Stimulated activated CD4-positive, alpha-beta T cell treated with anti-CD3 and anti-CD28 coated beads, TNF-alpha, amount 100 ng/mL, for 1 hour (primary cell): ENCODE measurements at places on chromosomes 13 and 19.

DNA sequence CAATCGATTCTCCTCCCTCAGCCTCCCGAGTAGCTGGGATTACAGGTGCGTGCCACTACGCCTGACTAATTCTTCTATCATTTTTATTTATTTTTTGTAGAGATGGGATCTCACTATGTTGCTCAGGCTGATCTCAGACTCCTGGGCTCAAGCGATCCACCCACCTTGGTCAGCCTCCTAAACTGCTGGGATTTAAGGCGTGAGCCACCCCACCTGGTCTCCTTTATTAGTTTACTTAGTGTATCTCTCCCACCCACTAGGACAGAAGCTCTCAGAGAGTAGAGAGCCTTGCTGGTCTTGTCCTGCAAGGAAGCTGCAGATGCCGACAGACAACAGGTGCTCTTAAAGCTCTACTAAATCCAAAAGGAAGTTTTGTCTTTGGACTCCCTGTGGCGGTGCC, 2.5 kb upstream of the LRRC8E start:
- no peak for DNase-seq

DNA sequence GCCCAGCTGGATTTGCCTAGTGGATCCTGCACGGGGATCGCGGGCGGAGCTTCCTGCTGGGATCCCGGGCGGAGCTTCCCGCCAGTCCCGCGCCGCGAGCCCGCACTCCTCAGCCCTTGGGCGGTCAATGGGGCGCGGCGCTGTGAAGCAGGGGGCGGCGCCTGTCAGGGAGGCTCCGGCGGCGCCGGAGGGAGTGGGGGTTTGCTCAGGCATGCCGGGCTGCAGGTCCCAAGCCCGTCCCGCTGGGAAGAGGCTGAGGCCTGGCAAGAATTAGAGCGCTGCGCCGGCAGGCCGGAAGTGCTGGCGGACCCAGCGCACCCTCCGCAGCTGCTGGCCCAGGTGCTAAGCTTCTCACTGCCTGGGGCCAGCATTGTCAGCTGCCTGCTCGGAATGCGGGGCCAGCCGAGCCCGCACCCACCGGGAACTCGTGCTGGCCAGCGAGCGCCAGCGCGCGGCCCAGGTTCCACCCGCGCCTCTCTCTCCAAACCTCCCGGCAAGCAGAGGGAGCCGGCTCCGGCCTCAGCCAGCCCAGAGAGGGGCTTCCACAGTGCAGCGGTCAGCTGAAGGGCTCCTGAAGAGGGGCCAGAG, 119.6 kb downstream of the PRR20E start:
- no peak for DNase-seq

DNA sequence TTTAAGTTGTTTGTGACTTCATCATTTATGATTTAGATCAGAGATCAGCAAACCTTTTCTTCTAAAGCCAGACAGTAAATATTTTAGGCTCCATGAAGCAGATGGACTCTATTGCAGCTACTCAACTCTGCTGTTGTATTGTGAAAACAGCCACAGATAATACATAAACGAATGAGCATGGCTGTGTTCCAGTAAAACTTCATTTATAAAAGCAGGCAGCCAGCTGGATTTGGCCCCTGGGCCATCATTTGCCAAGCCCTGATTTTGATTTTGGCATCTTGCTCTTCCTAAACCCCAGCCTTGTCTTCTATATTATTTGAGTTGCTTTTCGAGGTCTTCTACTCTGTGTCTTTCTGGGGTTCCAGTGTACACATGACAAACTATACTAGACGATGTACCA, 41.3 kb downstream of the RNASEH2B start:
- DNase-seq, result no peak

DNA sequence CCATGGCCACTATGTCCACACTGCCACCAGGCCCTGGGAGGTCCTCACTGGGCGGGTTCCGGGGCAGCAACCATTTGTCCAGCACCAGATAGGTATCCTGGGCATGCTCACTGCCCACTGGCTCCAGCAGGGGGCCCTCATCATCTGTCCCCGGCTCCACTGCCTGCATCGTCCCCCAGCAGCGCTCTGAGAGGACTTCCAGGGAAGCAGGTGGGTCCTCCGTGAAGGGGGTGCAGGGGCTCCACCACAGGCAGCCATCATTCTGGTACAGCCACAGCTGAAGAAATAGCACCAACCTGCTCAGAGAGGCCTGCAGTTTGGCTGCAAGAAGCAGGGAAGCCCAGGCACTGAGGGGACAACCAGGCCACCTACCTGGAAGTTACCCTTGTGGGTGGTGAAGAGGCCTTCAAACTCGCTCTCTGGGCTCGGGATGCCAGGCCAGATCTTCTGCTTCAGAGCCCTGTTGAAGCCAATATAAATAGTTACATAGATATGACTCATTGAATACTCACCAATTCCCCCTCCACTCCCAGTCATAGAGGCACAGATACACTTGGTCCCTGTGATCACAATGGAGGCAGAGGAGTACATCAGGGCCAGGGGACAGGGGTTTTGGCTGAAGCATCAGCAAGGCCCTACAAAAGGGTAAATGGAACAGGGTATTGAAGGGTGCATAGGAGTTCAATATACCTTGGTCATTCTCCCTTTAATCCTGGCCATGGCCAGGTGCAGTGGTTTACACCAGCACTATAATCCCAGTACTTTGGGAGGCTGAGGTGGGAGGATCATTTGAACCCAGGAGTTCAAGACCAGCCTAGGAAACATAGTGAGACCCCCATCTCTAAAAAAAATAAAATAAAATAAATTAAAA, 4.1 kb downstream of the SWSAP1 start:
- DNase-seq, result no peak

GRCh38 chr19:17156947-17157302, 58.2 kb upstream of the USE1 start:
- no peak for DNase-seq

DNA sequence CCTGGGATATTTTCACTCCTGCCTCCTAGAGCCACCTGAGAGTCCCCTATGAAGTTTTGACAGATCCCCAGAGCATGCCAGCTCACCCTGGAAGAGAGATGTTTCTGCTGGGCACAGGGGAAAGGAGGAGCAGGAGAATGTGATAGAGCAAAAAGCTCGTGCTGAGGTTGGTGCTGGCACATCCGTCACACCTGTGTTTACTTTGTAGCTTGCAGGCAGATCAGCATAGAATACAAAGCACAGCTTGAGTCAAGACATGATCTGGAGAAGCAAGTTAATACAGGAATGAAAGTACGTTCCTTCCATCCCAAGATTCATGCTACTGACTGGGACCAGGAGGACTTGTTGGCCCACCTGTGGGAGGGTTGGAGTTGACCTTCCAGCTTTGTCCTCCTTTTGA, 46.1 kb downstream of the HSPH1 start:
- no peak for DNase-seq

DNA sequence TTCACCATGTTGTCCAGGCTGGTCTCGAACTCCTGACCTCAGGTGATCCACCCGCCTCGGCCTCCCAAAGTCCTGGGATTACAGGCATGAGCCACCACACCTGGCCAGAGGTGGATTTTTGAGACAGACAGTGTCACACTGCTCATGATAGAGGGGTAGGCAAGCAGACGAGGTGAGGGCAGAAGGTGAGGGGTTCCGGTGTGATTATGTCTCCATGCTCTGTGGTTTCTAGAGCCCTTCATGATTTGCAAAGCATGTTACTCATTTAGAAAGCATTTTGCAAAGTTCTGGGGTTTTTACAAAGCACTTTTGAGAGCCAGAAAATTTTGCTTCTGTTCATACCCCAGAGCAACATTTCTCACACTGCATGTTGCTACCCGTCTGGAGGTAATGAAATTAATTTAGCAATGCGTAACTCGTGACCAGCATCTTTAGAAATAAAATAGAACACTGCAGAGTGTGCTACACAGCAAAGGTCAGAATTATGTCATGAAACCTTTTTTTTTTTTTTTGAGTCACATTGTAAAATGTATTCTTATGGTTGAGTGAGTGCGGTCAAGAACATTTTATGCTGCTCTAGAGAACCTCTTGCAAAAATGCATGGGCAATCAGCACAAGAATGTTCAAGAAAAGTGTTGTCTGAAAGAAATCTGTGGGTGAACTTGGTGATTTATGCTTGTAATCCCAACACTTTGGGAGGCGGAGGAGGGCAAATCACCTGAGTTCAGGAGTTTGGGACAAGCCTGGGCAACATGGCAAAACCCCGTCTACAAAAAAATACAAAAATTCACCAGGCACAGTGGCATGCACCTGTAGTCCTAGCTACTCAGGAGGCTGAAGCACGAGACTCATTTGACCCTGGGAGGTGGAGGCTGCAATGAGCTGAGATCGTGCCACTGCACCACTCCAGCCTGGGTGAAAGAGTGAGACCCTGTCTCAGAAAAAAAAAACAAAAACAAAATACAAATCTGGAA, 58.0 kb downstream of the MAP4K1 start:
- no peak for DNase-seq

DNA sequence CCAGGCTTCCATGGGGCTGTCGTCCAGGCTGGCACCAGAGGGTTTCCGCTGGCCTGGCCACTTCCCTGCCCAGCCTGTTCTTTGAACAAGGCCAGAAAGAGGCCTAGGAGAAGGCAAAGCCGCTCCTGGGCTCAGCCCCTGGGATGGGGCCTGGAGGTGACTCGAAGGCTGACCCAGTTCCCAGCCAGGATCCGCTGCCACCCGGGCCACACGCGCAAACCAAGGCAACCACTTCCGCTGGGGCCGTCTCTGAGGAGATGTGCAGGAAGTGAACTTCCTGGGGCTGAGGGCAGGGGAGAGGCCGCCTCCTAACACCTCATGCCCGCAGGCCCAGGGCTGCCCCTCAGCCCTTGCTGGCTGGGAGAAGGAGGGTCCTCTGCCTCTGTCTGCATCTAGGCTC, 15.2 kb downstream of the PLEKHF1 start:
- peak; percentile 49 for DNase-seq

DNA sequence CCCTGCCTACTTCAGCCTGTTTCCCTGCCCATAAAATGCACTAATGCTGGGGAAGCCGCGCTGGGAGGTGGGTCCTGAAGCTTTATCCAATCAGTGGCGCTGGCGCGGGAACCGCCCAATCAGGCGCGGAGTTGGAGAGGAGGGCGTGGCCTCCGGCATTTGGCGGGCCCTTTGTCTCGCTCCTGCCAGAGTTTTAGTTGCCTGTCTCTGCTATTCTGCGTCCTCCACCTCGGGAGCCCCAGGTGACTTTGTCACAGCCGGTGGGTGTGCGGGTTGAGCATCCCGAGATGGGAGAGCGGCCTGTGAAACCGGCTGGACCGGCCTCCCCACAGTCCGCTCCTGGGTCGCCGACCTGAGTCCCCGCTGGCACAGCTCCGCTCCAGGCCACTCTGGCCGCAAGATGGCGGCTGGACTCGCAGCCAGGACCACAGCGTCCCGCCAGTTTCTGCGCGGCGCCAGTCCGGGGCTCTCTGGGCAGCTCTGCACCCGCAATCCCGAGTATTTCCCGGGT, 30.7 kb upstream of the ZNF429 start:
- no peak for DNase-seq

GRCh38 chr19:7856109-7856591, 18.0 kb downstream of the PRR36 start:
- DNase-seq, result no peak

DNA sequence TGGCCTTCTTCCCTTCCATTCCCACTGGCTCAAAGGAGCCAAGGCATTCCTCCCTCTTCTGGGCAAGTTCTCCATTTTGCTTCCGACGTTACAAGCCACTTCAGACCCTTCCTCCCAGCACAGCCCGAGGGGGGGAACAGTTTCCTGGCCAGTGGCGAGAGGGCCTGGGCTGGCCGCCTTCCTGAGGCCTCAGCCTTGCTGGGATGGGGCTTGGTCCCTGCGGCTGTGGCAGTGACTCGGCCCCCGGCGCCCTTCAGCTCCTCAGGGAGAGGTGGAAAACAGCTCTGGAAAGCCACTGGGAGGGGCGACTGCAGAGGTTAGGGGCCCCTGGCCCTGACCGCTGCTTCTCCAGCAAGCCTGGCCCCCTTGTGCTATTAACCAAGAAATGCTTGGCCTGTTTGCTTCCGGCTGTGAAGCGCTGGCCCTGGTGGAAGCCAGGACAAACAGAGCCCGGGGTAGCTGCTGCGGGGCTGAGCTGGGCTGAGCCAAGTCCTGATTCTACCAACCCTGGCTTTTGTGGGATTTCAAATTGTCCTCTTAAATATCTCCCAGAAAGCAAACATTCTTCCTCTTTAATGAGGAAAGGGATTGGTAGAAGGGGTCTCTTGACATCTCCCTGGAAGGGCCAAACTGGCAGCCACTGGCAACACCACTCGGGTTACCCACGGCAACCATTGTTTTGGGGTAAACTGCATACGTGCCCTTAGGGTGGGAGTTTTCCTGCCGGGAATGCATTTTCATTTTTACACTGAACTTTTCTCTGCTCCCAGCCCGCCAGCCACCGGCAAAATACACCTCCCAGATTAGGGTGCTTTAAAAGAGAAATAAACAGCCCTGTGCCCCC, 38.7 kb downstream of the C13orf46 start:
- no peak for DNase-seq

- DNase-seq, result no peak
Measured at GRCh38 chr13:75357576-75358289, 124.2 kb downstream of the TBC1D4 start.

- DNase-seq, result no peak
Measured at GRCh38 chr13:76973920-76974617, 17.8 kb upstream of the CLN5 start.

DNA sequence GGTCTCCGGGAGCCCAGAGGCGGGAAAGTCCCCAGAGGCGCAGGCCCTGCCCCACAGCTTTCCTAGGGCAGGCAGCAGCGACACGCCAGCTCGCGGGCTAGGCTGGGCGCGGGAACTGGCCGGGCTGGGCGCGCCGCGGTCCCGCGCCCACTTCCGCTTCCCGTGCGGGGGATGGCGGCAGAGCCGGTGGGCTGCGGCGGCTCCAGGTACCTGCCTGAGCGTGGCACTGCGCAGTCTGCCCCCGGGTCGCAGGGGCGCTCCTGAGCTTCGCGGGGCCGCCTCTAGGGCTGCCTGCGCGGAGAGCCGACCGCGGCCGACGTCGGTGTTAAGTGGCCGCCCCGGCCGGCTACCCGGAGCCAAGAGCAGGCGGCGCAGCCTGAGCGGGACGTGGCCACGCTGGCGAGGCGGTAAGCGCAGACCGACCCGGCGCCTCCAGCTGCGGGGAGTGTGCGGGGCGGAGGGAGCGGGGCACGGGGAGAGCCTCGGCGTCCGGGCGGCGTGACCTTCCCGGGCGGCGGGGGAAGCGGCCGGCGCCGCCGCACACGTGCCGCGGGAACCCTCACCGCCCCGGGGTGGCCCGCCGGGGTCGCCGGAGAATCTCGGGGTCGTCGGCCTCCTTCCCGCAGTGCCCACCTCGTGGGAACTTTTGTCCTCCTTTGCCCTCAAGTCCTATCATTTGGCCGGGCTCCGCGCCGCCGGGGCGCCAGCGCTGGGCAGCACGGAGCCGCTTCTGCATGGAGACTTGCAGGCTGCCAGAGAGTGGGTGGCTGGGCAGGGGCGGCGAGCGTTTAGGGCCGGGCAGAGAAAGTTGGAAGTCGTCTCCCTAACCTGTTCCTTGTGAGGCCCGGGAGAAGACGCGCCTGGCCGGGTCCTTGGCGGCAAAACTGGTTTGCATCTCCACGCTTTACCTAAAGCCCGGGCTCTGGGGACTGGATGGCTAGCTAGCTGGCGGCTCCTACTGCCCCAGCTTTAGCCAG, 31.4 kb upstream of the MPHOSPH8 start:
- DNase-seq, result no peak
